ENCODE measurements at places on chromosomes 2 and 18.

- DNase-seq = no peak
Measured at GRCh38 chr2:112031473-112032223, 23.4 kb upstream of the TMEM87B start.

- DNase-seq = no peak
Measured at GRCh38 chr18:24502667-24503523, 42.5 kb downstream of the HRH4 start.

- no peak for DNase-seq
Measured at GRCh38 chr2:69149631-69150215, 136.7 kb downstream of the ANTXR1 start.

DNA sequence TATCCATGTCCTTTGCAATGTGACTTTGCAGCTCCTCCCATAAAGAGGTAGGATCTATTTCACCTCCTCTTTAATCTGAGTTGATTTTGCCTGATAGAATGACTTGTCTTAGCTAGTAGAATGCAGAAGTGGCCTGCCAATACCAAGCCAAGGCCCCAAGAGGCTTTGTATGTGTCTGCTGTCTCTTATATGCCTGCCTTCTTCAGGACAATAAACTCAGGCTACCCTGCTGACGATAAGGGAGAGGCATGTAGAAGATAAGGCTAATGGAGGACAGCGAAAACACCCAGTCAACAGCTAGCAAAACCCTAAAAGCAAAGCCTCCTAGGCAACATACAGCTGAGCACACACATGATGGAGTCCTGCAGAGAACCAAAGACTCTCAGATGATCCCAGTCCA is 1.8 kb upstream of the ZC3H8 start:
- no peak for DNase-seq

DNA sequence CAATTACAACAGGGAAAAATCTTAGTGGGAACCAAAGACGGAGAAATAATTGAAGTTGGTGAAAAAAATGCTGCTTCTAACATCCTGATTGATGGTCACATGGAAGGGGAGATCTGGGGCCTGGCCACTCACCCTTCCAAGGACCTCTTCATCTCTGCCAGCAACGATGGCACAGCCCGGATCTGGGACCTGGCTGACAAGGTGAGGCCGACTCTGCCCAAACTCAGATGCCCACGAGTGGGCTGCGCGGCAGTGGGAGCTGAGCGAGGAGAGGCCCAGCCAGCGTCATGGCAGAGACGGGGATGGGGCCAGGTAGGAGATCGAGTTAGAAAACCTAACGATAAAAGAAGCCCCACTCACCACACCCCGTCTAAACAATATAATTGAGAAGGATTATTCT is 87.7 kb downstream of the RTN4 start:
- no peak for DNase-seq

DNA sequence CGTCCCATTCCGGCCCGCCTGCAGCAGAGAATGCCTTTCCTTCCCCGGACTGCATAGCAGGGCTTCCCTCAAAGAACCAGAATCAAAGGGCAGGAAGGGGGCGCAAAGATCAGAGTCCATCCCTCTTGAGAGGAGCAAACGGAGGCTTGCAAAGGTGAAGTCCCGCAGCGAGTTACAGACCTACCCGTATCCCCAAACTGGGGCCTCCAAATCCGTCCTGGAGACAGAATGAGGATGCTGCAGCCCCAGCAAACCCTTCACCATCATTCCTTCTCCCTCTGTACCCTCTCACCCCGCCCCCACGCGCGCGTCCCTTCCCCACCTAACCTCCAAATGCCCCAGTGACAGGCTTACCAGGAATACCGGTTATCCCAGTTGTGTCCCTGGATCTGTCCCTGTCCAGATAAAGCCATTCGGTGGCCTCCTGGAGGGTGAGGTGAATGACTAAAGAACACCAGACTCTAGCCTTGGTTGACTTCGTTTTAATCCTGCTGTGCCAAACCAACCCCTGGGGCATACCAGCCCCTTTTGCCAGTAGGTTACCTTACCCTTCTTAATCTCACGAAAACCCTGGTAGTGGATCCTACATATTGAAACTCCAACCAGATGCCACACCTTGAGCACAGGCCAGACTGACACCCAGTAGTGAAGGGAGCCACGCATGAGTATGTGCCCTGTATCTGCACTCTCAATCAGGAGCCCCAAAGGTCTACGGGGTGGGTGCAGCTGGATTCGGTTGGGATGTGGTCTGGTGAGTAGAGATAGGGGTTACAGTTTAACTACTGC is 961 bp upstream of the SLC40A1 start:
- no peak for DNase-seq

- DNase-seq = no peak
Measured at GRCh38 chr2:102034683-102035548, 43.2 kb downstream of the IL1R2 start.

- no peak for DNase-seq
Measured at GRCh38 chr2:74020702-74021406, 36.1 kb downstream of the TET3 start.

GRCh38 chr2:149597050-149597667 is 9.6 kb upstream of the MMADHC start:
- DNase-seq = no peak

- DNase-seq = peak; percentile 69
Measured at GRCh38 chr18:51196118-51196810, 1.2 kb downstream of the MEX3C start.

DNA sequence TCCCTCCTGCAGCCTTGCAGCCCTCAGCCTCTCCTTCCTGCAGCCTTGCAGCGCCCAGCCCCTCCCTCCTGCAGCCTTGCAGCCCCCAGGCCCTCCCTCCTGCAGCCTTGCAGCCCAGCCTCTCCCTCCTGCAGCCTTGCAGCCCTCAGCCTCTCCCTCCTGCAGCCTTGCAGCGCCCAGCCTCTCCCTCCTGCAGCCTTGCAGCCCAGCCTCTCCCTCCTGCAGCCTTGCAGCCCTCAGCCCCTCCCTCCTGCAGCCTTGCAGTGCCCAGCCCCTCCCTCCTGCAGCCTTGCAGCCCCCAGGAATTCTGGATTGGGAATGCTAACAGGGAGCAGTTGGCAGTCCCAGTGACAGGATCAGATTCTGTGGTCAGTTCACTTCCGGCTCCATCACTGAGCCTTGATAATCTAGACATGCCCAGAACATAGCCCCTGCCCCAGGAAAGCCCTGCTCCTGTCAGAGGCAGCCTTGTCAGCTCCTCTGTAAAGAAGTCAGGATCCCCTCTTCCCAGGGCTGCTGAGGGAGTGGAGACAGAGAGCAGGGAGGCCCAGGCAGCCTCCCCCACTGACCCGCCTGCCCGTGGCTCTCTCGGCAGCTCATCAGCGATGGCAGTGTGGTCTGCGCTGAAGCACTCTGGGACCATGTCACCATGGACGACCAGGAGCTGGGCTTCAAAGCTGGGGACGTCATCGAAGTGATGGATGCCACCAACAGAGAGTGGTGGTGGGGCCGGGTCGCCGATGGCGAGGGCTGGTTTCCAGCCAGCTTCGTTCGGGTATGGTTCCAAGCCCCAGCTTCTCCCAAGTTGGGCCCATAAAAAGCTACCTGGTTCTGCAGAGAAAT is 54.8 kb downstream of the FAM168B start:
- DNase-seq = no peak

DNA sequence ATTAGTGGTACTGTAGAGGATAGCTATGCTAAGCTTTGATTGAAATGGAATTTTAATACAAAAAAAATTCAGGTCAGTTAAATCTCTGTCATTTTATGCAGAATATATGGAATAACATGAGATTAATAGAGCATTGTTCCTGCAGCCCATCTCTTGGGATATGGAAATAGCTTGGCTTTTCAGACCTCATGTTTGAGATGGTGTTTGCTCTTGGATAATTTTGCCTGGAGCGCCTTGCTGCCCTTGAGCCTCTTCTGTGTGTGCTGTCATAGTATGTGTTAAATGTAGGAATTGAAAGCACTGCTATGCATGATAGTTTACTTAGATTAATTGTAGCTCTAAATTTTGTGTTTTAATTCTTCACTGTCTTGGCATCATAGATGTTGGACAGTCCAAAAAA is 27.7 kb downstream of the GALNT1 start:
- no peak for DNase-seq

DNA sequence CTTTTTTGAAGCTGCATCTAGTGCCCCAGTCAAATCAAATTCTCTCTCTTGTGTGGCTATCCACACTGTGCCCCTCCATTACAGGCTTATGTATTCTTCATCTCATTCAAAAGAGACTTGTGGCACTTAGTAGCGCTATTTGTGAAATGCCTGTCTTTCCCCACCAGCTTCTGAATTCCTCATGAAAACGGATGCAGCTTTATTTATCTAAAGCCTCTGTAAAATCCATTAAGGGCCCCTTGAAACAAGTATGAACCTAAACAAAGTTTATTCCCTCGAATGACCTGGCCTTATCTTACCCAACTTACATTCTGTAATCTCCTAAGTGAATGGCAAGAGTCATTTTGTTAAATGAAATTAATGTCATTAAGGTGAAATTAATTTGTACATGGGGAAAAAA is 417.4 kb upstream of the PIK3C3 start:
- DNase-seq = no peak

- DNase-seq = no peak
Measured at GRCh38 chr2:44671916-44672315, 269.6 kb upstream of the SIX3 start.

DNA sequence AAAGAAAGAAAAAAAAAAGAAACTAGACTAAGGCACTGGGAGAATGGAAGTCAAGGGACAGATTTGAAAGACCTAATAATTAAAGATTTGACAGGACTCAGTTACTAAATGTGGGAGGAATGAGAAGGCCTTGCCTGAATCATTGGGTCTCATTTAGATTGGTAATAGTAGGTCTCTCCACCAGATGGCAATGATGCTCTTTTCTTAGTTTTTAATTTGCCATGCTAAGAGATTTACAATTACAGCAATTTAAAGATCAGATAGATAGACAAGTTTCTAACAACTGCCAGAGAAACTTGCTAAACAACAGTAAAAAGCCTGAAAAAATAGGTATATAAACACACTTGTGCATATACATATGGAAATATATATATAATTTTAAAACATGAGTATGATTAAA is 153.0 kb downstream of the TMEM247 start:
- no peak for DNase-seq

- no peak for DNase-seq
Measured at GRCh38 chr2:105117565-105117964, 79.7 kb downstream of the MRPS9 start.

- DNase-seq = no peak
Measured at GRCh38 chr2:96811917-96812316, 4.2 kb upstream of the CNNM3 start.

GRCh38 chr2:228224410-228224809 is 42.9 kb upstream of the SPHKAP start:
- no peak for DNase-seq

- DNase-seq = no peak
Measured at GRCh38 chr18:6222271-6222670, 192.4 kb downstream of the L3MBTL4 start.
